ENCODE measurements at places on chromosomes 13 and 19. TPM values are rescaled to one million over a fixed set of nuclear protein-coding genes. Genes with fewer than 3 reads are reported as not detected.

Gene MEIOSIN
- not detected for polyA plus RNA-seq

Gene URAD
- polyA plus RNA-seq = not detected

Gene S1PR5
- polyA plus RNA-seq = 1.2 TPM

Gene WDR62
- polyA plus RNA-seq = 3.1 TPM

Gene STOML3
- polyA plus RNA-seq = not detected

Gene ARL11
- 0.37 TPM for polyA plus RNA-seq

Gene SYNE4
- 0.27 TPM for polyA plus RNA-seq

Gene SLC25A41
- polyA plus RNA-seq = 0.41 TPM

Gene ZNF208
- polyA plus RNA-seq = 0.70 TPM

Gene YJEFN3
- polyA plus RNA-seq = 7.3 TPM

Gene C13orf42
- polyA plus RNA-seq = 0.06 TPM

Gene LYL1
- polyA plus RNA-seq = 6.3 TPM

Gene RCBTB1
- 17.4 TPM for polyA plus RNA-seq

Gene DLL3
- 0.12 TPM for polyA plus RNA-seq

Gene OR2Z1
- polyA plus RNA-seq = not detected

Gene PSG7
- polyA plus RNA-seq = not detected

Gene SSC5D
- polyA plus RNA-seq = 13.3 TPM

Gene KLF1
- polyA plus RNA-seq = 0.88 TPM

Gene MYADM
- polyA plus RNA-seq = 184 TPM

Gene KIR2DL4
- polyA plus RNA-seq = not detected

Gene ZNF841
- 13.0 TPM for polyA plus RNA-seq

Gene GATAD2A
- polyA plus RNA-seq = 56.4 TPM
